ENCODE measurements at places on chromosomes 2 and 18.
A peak's percentile ranks its signal among the peaks of the same experiment; 100 is the strongest.

GRCh38 chr2:64359892-64360657, 93.9 kb upstream of the LGALSL start:
- peak; percentile 85 for DNase-seq

- no peak for DNase-seq
Observed at GRCh38 chr2:138276339-138276738, 225.2 kb upstream of the SPOPL start.

DNA sequence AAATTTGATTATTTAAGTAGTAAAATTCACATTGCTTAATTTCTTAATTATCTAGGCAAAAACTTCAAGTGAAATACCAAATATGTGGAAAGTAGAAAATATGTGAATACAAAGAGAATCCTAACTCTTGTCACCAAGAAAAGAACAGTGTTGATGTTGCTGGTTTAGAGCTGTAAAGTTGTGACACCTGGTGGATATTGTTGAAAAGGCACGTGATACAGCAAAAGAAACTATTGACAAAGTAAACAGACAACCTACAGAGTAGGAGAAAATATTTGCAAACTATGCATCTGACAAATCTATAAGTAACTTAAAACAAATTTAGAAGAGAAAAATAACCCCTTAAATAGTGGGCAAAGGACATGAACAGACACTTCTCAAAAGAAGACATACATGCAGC, 25.6 kb upstream of the ZC3H15 start:
- DNase-seq: peak; percentile 24

- no peak for DNase-seq
Observed at GRCh38 chr2:238165288-238165921, 6.6 kb downstream of the ERFE start.

- no peak for DNase-seq
Observed at GRCh38 chr2:763766-764525, 86.7 kb upstream of the TMEM18 start.

- DNase-seq: no peak
Observed at GRCh38 chr18:24989760-24990593, 362.0 kb downstream of the ZNF521 start.

DNA sequence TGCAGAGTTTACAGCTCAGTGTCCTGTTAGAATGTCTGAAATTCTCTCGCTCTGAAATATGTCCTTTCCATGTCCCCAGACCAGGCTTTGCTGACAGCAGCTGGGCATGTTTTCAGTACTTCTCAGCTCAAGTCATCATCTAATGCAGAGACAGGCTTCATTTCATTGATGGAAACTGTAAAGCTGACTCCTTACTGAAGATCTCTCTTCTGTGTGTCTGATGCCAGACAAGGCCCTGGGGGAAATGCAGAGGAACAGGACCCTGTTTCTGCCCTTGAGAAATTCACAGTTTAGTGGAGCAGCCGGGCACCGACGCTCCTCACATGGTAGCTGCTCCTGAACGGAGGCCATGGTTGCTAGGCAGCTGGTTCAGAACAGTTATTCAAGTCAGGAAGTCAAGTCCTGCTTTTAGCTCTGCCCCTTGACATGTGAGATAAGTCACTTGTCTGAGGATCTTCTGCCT, 24.6 kb upstream of the FZD7 start:
- DNase-seq: no peak

DNA sequence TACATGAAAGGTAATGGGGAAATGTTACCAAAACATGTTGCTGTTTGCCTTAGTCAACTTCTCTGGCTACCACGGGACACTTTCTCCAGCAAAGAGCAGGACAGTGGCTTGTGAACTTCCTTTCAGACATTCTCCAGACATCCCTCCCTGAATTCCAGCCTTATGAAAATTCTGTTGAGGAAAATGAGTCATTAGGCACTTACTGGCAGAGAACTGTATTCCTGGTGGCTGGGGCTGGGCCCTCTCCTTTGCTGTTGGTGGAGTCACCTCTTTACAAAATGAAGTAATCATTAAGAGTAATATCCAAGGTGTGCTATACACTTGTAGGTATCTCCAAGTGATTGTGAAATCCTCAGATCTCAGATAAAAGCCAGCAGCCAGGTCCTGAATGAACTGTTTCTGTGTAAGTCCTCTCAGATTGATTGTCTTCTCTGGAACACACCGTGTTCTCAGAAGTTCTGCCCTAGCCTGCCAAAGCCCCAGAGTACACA, 1.3 kb upstream of the FAP start:
- DNase-seq: peak; percentile 67

GRCh38 chr2:104598636-104599035, 255.3 kb upstream of the POU3F3 start:
- DNase-seq: no peak

DNA sequence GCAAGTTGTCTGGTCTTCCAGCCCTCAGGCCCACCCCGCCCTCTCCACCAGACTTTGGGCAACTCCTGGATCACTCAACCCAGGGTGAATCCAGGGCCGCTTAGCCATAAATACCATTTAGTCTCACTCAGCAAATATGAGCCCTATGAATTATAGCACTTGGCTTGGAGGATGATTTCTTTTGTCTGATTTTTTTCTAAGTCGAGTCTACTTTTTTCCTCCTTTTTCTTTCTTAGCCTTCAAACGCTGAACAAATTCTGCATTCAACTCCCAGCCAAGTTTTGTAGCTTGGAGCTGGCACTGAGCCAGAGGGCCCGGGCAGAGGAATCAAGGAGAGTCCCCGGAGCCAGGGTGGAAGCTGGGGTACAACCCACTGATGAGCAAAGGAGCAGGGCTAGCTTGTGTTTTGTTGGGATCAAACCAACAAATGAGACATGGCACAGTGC, 48.7 kb downstream of the SERTAD2 start:
- DNase-seq: no peak

- no peak for DNase-seq
Observed at GRCh38 chr2:44267796-44268648, 7.3 kb upstream of the SLC3A1 start.

- no peak for DNase-seq
Observed at GRCh38 chr2:85314884-85315242, 12.9 kb downstream of the TGOLN2 start.

- DNase-seq: no peak
Observed at GRCh38 chr2:226334981-226335720, 464.5 kb downstream of the IRS1 start.

- no peak for DNase-seq
Observed at GRCh38 chr18:58694720-58695468, 23.6 kb downstream of the MALT1 start.

GRCh38 chr2:223469270-223470046, 132.7 kb downstream of the SCG2 start:
- DNase-seq: no peak

- peak; percentile 97 for DNase-seq
Observed at GRCh38 chr18:56083097-56083521, 495.1 kb upstream of the TCF4 start.

DNA sequence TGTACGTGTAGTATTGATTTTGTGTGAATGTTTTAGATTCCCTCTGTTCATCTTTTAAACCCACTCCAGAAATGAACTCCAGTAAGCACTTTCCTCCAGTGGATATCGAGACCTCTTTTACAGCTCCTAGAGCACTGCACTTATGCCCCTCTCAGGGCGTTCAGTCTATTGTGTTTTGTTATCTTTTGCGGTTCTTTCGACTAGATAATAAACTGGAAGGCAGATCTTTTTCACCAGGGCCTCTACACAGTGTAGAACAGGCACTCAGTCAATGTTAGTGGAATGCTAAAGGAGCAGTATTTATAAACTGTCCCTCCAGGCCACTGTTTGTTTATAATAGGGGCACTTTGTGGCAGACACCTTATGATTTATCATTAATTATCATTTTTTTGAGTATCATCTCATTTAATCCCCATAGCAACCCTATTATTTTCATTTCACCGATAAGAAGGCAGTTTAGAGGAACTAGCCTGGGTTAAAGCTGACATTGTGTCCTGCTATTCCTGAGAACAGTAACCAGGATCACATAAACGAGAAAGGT, 742 bp upstream of the SOS1 start:
- DNase-seq: no peak

DNA sequence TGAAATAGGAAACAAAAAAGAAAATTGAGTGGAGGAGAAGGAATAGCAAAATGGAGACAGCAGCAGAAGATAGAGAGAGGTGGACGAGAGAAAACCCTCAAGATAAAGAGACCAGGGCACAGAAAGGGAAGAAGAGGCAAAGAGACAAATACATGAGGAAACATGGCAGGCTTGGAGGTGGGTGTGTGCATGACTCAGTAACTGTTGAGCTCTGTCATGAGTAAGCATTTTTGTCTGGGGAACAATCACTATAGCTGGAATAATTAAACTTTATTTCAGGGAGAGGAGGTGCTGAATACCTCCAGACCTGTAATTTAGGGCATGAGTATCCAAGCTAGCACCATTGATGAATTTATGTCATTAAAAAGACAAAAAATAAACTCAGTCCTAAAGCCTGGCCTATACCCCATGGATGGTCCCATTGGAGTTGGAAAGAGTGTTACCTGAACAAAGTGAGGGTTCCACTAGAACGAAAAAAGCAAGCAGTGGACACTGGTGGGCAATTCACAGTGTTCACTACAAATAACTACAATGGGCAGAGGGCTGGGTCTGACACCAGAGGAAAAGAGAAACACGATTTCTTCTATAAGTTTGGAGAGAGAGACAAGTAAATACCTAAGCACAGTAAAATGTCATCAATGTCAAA, 145.5 kb downstream of the ADCYAP1 start:
- DNase-seq: no peak

DNA sequence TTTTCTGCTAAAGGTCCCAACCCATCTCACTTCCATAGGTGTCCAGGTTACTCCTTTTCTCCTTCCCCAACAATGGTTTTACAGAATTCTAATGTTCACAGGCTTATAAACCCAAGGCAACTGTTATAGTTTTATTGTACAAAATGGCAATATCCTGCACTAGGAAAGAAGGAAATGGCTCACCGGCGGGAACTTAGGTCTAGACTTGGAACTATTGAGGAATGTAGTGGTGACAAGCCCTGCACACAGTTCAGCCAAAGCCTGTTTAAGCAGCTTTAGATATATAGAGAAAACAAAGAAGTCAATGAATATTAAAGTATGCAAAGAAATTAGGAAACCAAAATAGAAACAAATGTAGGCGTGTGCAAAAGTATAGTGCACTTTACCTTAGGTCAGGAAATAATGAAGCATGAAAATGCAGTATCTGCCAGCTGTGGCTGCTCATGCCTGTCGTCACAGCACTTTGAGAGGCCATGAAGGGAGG, 22.7 kb upstream of the KCNG3 start:
- no peak for DNase-seq

DNA sequence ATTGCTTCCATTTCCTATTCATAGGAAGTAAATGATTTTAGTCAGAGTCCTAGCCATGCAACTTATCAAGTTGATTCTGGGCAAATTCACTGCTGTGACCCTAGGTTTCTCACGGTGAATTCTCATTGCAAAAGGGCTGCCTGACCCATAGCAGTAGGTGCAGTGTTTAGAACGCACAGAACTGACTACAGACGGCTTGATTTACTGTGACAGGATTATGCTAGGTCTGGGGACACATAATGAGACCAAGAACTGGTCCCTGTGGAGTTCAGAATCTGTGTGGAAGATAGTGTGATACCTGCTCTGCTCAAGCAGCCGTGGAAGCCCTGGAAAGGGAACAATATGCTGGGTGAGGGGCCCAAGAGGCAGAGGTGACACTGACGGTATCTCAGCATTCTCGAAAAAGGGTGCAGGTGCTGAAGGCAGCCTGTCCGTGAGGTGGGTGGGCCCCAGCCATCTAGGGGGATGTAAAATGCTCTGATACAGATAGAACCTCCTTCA, 46.4 kb downstream of the ABCG8 start:
- DNase-seq: no peak

GRCh38 chr2:241820625-241821384, 11.8 kb downstream of the NEU4 start:
- DNase-seq: peak; percentile 73

DNA sequence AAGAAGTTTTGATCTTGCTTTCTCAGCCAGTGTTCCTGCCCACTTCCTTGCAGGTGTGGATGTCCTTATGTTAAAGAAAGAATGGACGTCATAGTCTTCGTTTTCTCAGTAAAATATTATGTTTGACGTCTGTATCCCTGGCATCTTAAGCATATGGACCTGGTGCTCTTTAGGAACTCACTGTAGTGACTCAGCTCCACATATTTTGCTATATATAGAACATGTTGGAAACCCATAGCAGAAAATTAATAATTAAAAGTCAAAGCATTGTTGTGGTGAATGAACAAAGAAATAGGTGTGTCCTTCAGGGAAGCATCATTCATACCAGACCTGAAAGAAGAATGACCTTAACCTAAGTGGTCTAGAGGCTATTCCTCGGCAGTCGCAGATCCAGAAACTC, 196.1 kb downstream of the MCFD2 start:
- no peak for DNase-seq

- no peak for DNase-seq
Observed at GRCh38 chr2:173150087-173150486, 74.4 kb downstream of the MAP3K20 start.

DNA sequence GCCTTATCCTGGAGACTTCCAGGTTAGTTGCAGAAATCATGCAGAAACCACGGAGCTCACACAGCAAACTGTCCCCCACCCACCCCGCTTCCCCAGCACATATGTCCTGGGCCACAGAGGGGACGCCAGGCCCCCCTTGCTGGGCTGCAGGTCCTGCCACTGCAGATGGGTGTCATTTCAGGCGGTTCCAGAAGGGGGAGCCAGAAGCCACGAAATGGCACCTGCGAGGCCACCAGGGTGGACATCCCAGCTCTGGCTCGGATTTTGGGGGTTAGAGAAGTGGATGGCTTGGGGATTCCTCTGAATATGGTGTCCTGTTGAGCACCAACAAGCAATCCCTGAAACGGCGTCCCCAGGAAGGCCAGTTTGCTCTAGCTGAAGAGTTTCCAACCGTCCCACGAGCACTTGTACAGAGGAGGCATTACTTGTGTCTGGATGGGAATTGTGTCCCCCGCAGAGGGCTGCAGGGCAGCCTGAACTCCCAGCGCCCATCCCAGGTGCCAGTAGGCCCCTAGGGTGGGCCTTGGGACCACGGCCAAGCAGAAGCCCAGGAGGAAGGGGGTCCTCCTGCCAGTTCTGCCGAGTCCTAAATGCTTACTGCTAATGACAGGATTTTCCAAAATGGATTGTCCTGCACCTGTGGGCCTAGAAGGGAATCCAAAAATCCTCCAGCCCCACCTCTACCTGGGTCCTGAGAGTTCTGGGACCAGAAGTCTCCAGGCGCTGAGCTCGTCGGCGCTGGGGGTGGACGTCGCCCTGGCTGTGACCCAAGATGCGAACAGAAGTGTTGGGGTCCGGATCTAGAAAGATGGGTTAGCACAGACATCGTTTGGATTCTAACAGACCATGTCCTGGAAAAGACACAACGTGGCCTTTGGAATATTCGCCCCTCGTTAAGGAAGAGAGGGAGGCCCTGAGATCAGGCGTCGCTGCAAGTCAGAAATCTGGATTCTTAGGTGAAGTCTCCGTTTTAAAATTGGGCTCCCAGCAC, 14.6 kb upstream of the NFATC1 start:
- DNase-seq: no peak
